ENCODE measurements at places on chromosomes 4 and X. TPM values are rescaled to one million over a fixed set of nuclear protein-coding genes. Genes with fewer than 3 reads are reported as not detected.

DNA sequence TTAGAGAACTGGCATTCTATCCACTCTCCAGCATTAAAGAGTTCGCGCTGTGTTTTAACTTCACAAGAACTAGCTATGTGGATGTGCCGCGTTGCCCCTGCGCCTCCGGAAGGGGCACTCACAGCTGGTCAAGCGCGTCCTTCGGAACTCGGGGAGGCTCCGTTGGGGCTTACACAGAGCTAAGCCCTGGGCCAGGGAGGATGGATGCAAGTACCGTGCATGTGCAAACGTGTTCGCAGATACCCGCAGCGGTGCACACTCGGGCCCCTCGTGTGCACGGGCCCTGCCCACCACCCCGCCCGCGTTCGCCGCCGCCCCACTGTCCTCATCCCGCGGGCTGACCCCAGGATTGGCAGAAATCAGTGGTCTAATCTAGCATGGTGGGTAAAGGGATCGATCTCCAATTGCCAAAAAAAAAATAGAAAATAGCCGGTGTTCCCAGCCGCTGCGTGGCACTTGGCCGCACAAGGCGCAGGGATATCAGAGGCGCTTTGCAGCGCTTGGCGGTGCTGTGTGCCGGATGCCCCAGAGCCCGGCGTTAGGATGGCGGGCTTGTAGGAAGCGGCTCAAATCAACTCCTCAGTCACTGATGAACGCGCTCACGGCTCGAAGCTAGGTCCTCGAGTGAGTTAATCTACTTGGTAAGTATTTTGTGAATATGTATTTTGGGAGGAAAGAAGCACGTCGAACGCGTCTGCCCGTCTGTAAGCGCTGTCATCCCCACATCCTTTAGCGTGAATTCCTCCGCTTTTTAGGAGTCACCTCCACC is 989 bp upstream of the PCDH10 start:
- no peak for DNase-seq

SLC10A4 gene
- total RNA-seq = under 0.01 TPM

GRCh38 chr4:172411149-172411548 is 597.9 kb downstream of the GALNTL6 start:
- no peak for DNase-seq

DNA sequence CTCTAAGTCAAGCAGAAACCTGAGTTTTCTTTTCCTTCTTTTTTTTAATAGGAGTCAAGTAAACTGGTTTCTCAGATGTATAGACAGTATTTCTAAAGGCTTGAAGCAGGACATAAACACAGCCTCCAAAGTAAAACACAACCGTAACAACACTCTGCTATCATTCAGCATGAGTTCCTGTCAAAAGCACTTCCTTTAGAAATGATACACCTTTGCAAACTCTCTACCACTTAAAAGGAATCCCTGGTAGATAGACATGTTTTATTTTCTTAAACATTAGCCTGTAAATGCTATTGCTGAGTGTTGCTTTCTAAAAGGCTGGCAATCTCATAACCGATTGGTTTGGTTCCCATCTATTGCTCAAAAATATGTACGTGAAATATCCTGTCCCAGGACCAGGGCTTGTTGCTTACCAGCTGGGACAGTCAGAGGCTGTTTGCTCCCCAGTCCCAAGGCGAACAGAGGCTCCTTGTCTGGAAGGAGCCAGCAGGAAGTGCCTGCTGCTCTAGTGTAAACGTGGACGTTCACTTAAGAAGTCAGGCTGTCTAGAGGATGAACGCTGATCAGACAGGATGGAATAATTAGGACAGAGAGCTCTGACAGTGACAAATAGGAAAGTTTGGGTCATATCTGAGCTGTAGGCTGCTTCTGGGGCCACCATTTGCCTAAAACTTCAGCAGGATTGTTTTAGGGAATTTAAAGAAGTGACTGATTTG is 173.9 kb upstream of the KLF3 start:
- peak; percentile 10 for DNase-seq

DNA sequence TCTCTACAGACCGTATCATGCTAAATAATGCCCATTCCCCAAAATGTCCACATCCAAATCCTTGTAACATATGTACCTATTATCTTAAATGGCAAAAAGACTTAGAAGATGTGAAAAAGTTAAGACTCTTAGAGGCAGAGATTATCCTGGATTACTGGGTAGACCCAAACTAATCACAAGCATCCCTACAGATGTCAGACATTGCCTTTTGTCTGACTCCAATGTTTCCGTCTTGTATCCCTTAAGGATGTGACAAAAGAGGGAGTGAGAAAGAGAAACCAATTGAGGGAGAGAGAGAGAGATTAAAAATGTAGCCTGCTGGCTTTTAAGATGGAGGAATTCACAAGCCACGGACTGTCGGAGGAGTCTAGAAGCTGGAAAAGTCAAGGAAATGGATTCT is 401.9 kb upstream of the FSTL5 start:
- no peak for DNase-seq

DNA sequence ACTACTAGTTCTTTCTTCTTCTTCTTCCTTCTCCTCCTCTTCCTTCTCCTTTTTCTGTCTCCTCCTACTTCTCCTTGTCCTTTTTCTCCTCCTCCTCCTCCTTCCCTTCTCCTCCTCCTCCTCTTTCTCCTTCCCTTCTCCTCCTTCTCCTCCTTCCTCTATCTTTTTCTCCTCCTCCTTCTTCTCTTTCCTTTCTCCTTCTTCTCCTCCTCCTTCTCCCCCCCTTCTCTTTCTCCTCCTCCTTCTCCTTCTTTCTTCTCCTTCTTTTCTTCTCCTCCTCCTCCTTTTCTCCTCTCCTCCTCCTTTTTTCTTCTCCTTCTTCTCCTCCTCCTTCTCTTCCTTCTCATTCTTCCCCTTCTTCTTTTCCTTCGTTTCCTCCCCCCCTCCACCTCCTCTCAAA is 21.8 kb upstream of the NAP1L5 start:
- DNase-seq = no peak

DNA sequence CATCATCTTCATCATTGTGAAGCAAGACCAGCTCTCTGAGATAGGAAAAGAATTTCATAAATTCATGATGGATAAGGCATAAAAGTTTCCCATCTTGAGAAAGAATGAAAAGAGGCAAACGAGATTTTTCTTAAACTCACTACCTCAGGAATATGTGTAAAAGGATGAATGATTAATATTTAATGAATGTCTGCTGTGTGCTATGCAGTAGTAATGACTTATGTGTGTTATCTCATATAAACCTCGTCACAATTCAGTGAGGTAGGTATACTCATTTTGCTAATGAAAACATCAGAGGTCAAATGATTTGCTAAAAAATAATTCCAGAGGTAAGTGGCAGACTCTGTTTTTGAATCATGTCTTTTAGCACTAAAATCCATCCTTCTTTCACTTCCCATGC is 42.6 kb upstream of the GYPA start:
- no peak for DNase-seq

SOWAHB gene
- total RNA-seq = under 0.01 TPM

NPY1R gene
- 1.6 TPM for total RNA-seq

PRR32 gene
- total RNA-seq = not detected

GRCh38 chr4:8211737-8212581 is 12.9 kb downstream of the SH3TC1 start:
- DNase-seq = no peak

- DNase-seq = no peak
Measured at GRCh38 chr4:142554412-142554811, 291.7 kb downstream of the INPP4B start.

PNMA5 gene
- total RNA-seq = 0.64 TPM

DNA sequence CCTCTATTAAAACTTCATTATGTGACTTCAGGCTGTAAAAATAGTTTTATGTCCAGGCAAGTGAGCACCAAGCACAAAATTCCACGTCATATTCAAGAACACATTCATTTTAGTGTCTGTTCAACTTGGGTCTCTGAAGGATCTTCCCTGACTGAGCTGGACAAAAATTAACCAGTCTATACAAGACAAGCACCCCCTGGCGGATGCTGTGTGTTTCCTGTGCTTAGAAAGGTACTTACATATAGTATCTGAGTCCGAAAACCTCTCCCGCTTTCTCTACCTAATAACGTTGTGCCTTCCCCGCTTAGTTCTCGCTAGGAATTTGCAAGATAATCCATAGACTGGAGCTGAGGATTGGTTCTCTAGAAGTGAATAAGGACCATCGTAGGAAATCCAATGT is 2214.5 kb upstream of the TENM3 start:
- peak; percentile 0 for DNase-seq

DNA sequence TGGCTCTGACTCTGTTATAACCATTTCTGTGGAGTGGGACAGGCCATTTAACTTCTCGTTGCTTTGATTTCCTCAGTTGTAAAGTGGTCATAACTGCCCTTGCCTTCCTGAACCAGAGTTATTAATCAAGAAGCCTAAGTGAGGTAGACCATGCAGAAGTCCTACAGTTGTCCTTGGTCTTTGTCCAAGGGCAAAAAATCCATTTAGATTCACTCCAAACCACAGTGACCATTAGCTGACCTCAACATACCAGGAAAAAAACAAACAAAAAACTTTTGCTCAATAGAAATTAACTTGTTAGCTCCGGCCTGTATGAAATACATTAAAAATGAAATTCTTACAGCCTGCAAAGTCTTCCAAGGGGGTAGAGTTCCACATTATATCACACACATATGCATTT is 52.7 kb downstream of the TBC1D9 start:
- DNase-seq = peak; percentile 69

DUSP9 gene
- not detected for total RNA-seq

DNA sequence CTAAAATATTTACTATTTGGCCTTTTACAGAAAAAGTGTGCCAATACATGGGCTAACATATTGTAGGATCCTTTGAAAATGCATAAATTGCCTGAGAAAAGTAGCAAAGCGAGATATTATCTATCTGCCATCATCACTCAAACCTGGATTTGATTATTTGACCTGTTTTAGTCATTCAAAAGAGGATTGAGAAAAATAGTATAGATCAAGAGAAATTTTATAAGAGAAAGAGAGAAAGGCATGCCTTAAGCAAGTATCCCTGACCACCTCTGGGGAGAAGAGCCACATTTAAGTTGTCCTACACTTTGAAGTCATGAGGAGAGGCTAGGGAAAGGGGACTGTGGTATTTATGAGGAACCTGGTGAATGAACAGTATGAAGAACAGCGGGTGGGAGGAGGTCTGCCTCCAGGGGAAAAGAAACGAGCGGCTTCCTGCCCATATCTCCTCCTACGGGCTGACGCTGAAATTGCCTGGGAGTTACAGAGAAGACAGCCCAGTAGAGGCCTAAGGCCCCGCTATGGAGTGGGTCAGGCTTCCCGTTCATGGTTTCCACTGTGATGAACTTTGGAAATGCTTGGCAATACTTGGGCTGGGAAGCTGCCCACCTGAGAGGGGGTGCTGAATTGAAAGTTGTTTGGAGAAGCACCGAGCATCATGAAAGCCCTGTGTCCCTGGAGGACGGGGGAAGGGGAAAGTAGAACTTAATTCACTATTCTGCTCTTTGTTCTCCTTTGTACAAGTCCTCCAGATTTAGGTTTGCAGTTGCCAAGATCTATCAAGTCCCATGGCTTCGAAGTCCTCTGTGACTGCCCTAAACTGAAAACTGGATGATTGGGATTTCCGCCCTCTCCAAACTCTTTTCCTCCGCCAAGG is 106.9 kb upstream of the ACSL4 start:
- peak; percentile 39 for DNase-seq

CCDC110 gene
- total RNA-seq = 0.43 TPM

DNA sequence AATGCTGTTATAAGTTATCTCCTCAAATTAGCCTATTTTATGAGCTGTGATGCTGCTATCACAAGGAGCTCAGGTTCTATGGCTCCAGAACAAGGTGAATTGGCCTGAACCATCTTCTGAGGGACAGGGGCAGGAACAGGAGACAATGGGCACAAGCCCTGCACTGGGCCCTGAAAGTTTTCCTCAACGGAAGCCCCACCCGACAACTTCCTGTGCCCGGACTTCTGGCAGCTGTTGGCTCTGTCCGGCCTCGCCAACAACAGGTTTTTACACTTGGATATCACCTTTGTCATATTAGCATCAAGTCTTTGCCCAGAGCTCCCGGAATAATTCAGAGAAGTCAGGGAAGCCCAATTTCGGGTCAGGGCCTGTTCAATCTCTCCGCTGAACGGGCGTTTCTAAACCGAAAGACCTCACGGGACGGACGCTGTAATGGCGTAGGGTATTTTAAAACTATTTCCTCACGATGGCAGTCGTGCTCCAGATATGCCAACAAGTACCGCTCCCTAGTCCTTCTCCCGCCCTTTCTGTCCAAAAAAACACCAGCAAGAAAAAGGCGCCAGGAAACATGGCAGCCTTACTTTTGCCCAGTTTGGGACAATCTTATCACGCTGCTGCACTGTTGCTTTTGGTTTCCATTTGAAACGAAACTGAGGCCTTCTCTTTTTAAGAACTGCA is 201.0 kb upstream of the STK26 start:
- DNase-seq = peak; percentile 94

DNA sequence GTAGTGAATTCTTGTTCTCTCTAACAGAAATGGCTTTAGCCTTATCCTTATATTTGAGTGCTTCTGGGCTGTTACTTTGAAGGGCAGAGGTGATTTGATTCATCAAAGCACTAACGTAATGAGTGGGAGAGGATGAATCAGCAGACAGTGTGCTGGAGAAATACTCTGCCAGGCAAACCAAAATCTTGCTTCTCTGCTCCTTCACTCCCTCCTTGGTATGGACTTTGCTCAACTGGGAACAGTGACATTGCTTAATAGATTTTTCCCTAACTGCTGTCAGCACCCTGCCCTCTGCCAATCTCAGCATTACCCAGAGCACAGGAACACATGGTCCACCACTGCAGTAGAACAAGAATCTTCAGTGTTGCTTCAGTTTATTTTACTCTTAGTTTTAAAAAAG is 56.0 kb downstream of the PDLIM5 start:
- peak; percentile 93 for DNase-seq

CXorf65 gene
- not detected for total RNA-seq

DNA sequence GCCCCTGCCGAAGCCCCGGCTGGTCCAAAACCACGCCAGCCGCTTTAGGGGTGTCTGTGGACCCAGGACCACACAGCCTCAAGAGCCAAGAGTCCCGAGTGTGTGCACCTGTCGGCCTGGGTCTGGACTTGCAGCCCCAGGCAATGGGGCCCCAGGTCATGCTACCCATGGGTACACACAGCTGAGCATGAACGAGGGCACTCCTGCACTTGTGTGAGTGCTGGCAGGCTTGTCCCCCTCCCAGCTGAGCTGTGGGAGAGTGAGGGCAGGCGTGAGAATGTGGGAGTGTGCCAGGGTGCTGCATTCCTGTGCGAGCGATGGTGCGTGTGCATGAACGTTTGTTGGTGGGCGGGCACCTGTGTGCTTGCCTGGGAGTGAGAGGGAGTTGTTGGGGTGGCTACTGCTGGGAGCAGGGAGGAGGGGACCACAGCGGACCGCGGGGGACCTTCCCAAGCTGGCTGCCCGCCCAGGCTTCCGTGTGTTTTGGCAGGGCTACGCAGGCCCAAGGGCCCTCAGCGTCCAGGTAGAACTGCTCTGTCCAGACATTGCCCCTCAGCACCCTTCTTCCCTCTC is 30.8 kb downstream of the BLOC1S4 start:
- no peak for DNase-seq
